ENCODE measurements at places on chromosomes 11 and 22.

- no peak for DNase-seq
These were observed 7.2 kb downstream of the RAB36 start for GRCh38 chr22:23152238-23153114.

GRCh38 chr11:116611998-116612620 is 160.7 kb downstream of the BUD13 start:
- DNase-seq: no peak

DNA sequence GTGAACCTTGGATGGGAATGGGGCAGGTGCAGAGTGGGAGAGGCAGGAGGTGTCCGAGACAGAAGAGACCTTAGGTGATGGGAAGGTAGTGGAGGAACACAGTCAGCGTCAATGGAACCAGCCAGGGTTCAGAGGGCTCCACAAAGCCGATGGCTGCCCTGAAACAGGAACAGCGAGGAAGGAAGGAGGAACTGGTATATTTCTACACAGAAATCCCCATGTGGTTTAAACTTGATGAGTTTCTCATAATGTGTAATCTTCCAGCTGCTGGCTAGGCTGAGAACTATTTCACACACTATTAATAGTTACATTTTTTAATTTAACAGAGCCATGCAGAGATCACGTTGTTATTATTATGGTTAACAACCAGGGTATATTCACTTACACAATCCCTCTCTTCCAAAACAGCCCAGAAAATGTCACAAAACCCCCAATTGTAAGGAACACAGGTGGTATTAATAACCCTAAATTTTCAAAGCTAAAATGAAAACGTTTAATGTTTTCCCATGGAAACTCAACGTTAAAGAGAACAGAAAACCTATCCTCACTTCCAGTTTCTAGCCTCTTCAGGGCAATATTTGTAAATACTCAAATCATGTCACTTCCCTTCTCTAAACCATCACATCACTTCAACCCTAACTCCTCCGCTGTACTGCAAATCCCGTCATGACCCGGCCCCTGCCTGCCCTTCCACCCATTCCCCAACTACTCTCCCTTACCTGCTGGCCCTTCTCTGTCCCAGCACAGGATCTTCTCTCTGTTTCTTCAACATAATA is 74.5 kb upstream of the ARFGAP3 start:
- no peak for DNase-seq

DNA sequence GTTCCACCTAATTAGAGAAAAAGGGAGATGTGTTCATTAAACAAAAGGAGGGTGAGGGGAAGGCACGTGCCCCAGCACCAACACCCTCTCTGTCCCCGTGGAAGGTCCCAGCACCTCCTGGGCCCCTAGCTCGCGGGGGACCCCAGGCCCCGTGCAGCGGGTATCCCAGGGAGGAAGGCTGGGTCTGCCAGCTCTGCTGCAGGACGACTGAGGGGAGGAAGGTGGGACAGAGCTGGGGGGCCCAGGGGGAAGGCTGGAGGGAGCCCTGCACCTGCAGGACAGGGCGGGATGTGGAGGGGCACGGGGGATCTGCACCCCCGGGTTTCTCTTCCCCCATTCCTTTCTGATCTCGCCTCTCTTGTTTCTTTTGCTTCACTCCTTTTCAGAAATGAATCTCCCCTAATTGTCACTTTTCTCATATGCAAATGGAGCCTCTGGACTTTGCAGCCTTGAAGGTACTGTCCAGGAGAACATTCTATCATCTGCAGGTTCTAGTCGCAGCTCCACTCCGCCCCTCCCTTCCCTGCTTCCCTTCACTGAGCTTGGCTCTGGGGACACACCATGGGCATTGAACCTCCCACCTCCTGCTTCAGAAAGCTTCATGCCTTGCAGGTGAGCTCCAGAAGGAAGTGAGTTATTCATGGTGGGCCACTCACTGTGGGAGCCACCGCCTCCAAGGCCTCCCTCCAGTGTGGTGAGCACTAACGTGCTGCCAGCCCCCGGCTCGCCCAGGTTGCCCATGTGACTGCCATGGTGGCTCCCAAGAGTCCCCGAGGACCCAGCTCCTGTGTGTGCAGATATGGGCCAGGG is 111.0 kb downstream of the ST3GAL4 start:
- no peak for DNase-seq
